ENCODE measurements at places on chromosomes 4 and X.

- DNase-seq, result no peak
These were observed 2.2 kb downstream of the SLITRK4 start for GRCh38 chrX:143633461-143634308.

DNA sequence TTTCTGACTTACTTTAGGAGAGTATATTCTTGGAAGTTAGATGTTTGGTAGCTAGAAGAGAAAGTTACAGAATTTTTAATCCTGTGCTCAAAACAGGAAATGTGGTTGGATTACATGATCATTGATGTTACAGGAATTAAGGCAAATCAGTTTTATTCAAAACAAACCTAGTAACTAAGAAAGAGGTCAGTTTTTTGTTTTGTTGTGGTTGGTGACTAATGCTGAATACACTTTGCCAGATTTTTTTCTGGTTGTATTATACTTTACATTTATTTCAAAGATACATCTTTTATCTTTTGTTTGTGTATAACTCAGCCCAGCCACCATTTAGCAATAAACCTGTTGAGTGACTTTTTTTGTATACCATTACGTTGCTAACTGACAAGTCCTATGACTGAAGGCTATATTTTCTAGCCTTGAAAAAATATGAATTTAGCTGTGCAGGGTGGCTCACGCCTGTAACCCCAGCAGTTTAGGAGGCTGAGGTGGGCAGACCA, 116.7 kb downstream of the KLHL8 start:
- DNase-seq, result no peak

DNA sequence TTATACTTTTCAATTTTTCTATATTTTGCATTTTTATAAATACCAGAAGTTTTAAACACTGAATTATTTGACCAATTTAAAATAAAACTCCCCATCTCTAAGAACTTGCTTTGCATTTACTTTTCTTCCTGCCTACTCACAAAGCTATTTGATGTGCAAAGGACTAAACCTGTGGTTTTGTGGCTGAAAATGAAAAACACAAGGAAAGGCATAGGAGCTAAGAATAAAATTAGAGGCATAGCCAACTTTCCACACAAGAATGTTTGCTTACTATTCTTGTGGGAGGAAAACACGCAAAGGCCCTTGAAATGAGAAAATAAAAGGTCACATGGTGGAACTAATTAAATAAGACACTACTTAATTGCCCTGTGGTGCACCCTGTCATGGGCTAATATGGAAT, 221.2 kb downstream of the KLHL13 start:
- no peak for DNase-seq

DNA sequence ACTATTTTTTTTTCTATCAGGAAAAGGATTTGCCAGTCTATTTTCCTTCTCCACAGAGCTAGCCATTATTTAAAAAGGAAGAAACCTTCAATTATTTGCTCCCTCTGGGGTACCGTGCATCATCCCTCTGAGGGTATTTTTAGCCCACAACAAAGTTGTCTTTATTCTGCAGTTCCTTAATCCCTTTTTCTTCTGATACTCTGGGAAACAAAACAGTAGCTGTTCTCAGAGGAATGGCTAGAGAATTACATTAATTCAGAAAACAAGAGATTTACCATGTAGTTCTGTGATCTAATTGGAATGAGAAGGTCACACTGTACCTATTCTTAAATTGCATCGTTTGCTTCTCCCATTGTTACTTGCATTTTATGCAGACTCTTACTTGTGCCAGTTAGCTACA, 1056.7 kb downstream of the STIM2 start:
- no peak for DNase-seq

GRCh38 chr4:15963001-15963451, at the start of gene FGFBP2:
Gene FGFBP2, minus strand, starts transcription at chr4:15963175. Its CDS starts 46 bp downstream, at chr4:15963129.
- DNase-seq, result no peak

DNA sequence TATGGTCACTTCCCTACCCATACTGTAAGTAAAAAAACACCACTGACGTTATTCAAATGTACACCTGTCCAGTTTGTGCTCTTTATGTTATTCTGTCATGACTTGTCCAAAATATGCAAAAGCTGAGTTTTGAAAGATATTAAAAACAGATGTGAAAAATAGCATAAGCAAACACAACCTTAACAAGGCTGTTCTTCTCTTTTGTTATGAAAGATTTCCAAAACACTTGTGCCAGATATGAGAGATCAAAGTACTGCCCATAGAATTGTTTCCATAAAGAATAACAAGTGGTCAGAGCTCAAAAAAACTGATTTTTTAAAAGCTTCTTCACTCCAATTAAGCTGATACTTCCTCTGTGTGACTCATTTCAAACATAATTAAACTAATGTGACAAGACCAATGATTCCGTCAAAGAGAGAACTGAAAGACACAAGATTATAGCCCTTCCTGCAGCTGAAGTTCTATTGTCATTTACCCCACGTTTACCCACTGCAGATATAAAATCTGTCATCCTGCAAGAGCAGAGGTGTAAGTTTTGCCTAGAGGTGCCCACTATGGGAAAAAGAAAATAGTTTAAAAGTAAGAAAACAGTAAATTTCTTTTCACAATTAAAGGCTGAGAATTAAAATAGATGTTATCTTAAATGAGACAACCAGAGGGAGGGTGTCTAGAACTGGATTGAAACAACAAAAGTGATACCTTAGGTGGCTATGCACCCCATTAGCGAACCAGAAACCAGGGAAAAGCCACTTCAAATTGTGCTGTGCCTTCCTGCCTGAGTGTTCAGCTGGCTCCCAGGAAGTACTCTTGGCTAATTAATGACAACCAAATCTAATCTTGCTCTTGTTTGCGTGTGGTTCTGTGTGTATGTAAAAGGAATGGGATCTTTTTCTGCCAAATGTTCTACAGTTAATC, 30.1 kb downstream of the RASSF6 start:
- no peak for DNase-seq

- DNase-seq, result no peak
These were observed 12.5 kb downstream of the RFC1 start for GRCh38 chr4:39353478-39354253.

DNA sequence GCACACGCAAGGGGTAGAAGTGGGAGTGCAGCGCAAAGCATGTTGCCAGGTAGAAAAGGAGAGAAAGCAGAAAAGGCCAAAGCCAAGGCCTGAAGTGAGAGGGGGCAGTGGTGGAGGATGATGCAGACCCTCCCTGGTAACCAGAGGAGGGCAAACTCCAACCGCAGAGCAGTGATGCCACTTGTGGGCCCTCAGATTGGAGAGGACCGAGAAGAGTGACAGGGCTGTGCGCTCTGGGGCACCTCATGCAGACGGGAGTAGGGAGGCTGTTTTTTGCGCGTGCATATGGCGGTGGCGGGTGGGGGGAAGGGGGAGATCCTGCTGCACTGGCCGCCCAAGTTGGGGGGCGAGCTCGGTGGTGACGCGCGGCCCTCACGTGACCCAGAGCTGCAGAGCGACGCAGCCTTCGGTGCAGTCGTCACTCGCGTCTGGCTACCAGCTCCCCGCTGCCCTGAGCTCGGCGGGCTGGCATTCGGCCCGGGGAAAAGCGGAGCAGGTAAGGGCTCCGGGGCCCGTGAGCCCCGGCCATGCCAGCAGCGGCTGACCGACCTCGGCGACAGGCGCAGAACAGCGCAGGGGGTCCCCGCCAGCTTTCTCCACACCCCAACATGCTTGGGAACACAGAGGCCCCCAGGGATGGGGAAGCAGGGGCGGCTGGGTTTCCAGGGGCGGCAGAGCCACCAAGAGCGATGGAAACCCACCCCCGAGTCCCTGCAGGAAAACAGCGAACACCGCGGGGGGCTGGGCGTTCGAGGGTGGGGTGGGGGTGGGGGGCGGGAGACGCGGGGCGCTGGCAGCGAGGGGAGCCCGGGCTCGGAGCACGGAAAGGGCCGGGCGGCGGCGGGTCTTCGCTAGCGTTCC, at the start of gene BEX3:
Gene BEX3, plus strand, starts transcription at position 421 of the 861 bp plus-strand sequence. CDS start 984 bp downstream, outside the sequence.
- DNase-seq, result no peak

DNA sequence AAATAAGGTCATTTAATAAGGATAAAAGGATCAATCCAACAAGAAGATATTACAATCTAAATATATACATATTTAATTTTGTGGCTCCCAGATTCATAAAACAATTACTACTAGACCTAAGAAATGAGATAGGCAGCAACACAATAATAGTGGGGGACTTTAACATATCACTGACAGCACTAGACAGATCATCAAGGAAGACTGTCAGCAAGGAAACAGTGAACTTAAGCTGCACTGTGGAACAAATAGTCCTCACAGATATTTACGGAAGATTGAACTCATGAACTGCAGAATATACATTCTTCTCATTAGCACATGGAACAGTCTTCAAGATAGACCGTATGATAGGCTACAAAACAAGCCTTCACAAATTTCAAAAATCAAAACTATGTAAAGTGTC, 56.1 kb upstream of the NAP1L2 start:
- no peak for DNase-seq

DNA sequence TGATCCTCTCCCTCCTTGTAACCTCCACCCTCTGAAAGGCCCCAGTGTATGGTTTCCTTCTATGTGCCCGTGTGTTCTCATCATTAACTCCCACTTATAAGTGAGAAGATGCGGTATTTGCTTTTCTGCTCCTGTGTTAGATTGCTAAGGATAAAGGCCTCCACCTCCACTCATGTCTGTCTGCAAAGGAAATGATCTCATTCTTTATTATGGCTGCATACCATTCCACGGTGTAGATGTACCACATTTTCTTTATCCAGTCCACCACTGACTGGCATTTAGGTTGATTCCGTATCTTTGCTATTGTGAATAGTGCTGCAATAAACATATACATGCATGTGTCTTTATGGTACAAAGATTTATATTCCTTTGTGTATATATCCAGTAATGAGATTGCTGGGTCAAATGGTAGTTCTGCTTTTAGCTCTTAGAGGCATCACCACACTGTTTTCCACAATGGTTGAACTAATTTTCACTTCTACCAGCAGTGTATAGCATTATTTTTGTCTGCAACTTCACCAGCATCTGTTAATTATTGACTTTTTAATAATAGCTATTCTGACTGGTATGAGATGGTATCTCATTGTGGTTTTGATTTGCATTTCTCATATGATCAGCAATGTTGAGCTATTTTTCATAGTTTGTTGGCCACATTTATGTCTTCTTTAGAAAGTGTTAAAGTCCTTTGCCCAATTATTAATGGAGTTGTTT, 1030.9 kb downstream of the FSTL5 start:
- no peak for DNase-seq

DNA sequence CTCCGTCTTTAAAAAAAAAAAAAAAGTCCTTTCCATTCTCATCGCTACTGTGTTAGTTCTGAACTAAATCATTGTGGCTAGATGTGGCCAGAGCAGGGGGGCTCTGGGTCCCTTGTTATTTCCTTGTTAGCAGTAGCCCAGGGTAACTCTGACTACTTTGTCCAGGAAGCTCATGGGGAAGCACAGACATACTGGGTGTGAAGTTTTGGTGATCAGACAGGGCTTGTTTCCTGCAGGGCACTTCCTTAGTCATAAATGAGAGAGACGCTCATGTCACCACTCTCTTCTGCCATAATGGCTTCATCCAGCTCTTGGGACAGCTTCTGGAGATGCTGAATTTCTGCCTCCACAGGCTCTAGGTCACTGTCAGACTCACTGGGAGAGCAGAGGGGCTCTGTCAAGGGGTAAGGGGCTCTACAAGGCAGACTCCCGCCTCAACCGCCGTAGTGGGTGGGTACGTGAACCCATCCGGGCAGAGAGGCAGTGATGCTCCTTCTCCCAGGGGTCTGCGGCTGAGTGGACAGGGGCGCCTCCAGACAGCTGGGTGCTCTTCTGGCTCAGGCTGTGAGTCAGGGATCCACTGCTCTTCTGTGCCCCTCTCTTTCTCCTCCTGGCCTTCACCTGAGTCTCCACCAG, 12.9 kb downstream of the STIM2 start:
- no peak for DNase-seq

GRCh38 chrX:84729809-84730208, 227.6 kb upstream of the HDX start:
- no peak for DNase-seq

- DNase-seq, result no peak
These were observed 9.5 kb downstream of the FRG2 start for GRCh38 chr4:190017357-190018200.

- DNase-seq, result no peak
These were observed 12.1 kb upstream of the TREX2 start for GRCh38 chrX:153457827-153458466.

- DNase-seq, result no peak
These were observed 857 bp downstream of the SCML1 start for GRCh38 chrX:17737986-17738713.

DNA sequence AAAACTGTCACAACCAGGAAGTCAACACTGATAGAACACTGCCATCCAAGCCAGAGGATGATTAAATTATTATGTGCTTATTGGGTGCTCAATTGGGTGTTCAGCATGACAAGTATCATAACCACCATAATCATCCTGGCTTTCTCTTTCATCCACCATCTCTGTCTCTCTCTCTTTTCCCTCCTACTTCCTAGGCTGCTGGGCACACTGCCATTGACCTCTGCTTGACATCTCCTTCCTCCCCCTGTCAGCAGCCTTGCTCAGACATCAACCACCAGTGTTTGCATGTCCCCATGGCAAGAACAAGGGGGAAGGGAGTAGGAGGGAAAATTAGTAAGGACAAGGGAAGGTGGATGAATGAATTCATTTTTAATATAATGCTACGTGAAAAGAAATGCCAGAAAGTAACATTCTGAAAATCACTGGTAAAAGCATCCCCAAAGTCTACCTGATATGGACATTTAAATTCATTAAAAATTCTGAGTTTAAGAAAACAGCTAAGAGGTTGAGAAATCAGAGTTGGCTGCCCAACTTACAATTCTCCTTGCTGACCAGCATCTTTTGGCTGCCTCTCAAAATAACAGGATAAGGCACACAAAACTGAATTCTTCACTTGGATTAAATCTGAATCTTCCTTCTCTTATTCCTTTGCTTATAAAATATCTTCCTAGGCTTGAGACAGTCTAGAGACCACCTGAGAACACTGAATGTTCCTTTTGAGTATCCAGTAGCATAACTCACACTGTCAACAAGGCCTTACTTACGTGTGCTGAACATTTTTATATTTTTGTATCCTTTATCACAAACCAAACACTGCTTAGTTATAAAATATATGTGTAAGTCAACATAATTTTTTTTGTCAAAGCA, 48.5 kb downstream of the SNCA start:
- no peak for DNase-seq

DNA sequence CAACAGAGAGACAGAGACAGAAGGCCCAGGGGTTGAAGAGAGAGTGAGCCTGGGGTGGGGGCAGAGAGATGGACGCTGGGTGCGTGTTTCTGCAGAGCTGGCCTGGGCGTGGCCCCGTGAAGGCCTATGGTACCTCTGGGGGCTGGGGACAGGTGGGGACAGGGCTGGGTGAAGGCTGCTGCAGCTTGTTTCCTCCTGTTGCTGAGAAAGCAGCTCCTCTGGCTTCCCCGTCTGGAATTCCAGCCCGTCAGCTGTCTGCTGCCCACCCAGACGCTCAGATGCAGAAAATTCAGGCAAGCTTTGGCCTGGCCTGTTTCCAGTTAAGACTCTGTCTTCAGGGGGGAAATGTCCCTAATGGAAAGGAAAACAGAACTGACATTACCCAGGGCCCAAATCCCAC, 76.8 kb upstream of the PSAPL1 start:
- no peak for DNase-seq

GRCh38 chr4:149708513-149709130, 107.0 kb downstream of the IQCM start:
- DNase-seq, result no peak
